ENCODE measurements at places on chromosomes 1 and 21. TPM values are rescaled to one million over a fixed set of nuclear protein-coding genes. Genes with fewer than 3 reads are reported as not detected.
A peak's percentile ranks its signal among the peaks of the same experiment; 100 is the strongest.

GRCh38 chr1:165882168-165882837, 54.9 kb downstream of the UCK2 start:
- no peak for DNase-seq

GRCh38 chr21:35091496-35091895, 42.4 kb upstream of the RUNX1 start:
- no peak for DNase-seq

- peak; percentile 66 for DNase-seq
These were observed 72.8 kb downstream of the S1PR1 start for GRCh38 chr1:101309334-101310311.

DNA sequence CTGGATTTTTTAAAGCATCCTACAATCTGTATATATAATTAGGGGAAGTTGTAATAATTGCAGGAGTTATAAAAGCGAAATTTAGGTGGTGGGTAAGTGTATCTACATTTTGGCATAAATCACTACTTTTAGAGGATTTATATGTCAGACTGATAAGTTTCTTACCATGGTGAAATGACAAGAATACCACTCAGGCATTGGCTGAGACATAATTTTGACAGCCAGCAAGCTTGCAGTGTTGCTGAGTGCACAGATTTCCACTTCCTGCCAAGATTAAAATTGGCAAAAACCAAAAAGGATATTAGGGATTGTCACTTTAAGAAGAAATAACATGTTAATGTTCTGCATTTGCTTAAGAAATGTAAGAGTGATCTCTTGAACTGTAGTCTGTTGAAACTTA, 28.2 kb downstream of the NFIA start:
- DNase-seq = no peak

DNA sequence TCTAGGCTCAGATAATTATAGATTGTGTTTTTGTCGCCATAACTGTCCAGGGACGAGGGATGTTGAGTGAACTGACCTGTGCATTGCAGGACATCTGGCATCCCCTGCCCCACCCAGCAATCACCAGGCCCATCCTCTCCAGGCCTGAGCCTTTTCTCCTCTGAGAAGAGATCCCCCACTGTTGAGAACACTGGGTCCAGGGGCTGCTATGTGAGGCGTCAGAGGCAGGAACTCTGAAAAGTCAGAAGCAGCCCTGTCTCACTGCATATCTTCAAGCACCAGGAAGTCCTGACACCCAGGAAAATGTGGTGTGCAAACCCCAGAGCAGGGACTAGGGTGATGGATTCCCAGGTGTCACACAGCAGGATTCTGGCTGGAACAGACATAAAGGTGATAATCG, 17.1 kb upstream of the ACBD3 start:
- no peak for DNase-seq

- no peak for DNase-seq
These were observed 188.1 kb downstream of the TGFBR3 start for GRCh38 chr1:91697861-91698260.

DNA sequence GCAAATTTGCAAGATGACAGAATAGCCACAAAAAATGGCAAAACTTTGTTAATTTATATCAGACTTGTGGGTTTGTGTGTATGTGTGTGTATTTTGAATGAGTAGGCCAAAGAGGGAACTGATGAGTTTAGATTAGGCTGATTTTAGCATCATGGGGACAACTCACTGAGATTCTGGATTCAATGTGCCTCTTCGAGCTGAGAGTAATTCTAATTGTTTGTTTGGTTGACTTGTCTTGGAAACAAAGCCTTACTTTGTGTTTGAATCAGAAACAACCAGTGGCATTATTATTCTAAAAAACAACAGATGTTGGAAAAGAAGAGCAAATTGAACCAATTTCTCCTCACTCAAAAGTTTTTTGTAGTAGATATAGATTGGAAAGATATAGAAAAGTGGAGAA, 40.5 kb upstream of the C21orf91 start:
- DNase-seq = no peak

GRCh38 chr1:27886353-27886679, 14.0 kb downstream of the THEMIS2 start:
- no peak for DNase-seq

DNA sequence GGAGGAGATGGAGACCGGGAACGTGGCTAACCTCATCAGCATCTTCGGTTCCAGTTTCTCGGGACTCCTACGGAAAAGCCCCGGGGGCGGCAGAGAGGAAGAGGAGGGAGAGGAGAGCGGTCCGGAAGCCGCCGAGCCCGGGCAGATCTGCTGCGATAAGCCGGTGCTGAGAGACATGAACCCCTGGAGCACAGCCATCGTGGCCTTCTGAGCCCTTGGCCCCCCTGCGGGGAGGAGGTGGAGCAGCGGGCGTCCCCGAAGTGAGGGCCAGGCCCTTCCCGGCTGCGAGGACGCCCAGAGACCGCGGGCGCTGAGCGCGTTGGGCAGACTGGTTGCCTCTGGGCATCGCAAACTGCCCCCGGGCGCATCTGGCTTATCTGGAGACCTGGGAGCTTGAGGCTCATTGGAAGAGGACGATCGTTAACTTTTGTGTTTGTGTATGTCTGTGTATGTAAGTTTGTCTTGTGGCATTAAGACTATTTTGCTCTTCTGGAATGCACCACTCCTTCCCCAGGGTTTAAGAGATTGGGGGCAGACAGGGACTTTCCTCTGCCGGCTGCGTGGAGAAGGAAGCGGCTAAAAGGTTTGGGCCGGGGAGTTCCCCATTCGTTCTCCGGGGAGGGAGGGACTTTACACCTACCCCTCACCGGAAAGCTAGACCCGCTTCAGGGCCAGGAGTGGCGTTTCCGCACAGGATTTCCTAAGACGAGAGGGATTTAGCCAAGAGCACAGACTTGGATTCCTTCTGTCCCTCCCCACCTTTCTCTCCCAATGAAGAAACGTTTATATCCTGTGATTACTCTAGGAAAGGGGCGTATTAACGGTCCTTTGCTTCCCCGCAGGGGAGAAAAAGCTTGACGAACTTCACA, 1.4 kb downstream of the IER5 start:
- no peak for DNase-seq

DNA sequence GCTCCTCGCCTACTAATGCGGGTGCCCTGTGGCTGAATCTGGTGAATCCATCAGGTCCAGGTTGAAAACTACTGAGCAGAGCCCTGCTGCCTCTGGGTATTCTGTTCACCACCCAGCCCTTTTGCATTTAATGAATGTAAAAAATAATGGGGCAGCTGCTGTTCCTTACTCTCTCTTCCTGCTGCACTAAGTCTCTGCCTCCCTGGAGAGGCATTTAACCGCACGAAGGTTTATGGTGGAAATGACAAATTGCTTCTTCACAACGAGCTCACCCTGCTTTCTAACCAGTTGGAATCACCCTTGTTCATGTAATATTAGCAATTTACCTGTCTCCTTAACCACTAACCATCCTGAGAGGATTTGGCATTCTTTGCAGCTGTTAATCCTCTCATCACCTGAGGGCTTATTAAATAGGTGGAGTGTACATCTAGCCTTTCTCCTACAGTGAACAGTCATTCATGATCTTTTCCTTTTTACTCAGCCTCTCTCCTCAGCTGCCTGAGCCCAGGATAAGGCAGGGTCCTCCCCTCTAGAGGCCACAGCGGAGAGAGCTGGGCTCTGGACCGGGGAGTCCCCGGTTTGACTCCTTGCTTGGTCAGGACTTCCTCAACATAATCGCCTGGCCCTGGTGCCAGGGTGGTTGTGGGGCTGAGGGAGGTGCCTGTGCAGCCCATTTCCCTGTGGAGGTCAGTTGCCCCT, 97.6 kb downstream of the NOS1AP start:
- DNase-seq = no peak

- no peak for DNase-seq
These were observed 47.5 kb upstream of the EEIG2 start for GRCh38 chr1:108512239-108513043.

GRCh38 chr1:115717541-115717940, 51.0 kb downstream of the CASQ2 start:
- DNase-seq = peak; percentile 38

DNA sequence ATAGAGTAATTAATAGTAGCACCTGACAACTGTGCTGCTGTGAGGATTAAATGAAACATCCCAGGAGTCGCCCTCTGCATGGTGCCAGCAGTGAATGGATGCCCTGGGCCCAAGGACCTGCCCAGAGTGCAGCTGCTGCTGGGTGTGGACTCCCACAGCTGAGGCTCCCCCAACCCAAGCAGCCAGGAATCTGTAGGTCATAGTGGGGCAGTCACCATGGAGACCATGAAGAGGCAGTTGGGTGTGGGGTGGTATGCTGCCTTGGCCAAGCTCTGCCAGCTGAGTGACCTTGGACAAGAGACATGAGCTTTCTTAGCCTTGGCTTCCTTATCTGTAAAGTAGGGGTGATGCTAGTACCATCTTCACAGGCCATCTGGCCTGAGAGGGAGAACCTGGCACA, 9.4 kb downstream of the OLIG2 start:
- no peak for DNase-seq

DNA sequence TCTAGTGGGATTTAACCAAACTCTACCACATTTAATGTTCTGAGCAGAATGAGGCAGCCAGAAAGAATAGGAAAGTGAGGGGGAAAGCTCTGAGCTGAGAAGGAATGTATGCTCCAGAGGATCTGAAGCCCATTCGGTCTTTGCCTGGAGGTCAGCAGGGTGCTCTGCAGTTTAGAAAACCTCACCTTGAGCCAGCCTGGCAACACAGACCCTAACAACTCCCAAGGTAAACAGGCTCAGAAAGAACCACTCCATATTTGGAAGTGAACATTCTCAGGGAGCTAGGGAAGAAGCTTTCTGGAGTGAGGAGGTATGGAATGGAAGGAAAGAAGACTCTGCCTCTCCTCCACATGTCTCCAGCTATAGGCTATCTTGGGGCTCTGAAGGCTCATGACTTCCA, 398.8 kb downstream of the SEC16B start:
- no peak for DNase-seq

DNA sequence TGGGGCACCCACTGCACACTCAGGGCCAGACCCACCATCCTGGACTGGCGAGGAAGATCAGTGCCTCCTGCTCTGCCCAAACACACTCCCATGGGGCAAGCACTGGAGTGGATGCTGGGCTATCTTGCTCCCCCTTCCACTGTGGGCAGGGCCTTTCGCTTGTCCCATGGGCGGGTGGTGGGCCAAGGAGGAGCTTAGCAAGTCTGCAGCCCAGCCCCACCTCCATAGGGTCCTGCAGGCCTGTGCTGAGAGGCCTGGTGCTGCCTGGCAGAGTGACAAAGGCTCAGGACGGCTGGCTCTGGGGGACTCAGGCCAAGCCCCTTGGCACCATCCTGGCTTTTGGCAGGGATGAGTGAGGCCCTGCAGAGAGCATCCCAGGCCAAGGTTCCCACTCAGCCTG, 89.4 kb downstream of the PTPRU start:
- no peak for DNase-seq

GRCh38 chr1:53342735-53343470, 15.0 kb upstream of the LRP8 start:
- DNase-seq = no peak

DNA sequence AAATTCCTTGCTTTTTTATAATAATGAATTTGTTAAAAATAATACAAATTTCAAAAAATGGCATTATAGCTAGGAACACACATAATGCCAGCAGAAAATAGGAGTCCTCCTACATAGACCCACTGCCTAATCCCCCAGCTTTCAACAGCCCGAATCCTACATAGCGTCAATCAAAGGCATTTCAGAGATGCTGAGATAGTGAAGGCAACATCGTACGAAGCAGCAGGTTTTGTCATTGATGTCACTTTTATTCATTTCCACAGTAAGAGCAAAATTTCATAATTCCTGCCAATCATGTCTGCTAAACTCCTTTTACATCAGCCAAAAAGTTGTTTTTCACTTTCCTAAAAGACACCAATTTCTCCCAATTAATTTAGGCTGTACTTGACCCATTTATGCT, 94.1 kb downstream of the GREM2 start:
- DNase-seq = no peak

- DNase-seq = peak; percentile 31
These were observed 1.3 kb downstream of the COL24A1 start for GRCh38 chr1:86155051-86155806.

- no peak for DNase-seq
These were observed 380.6 kb upstream of the NEGR1 start for GRCh38 chr1:72662918-72663317.

GRCh38 chr1:79105500-79105899, 99.0 kb upstream of the ADGRL4 start:
- no peak for DNase-seq

GRCh38 chr1:26550946-26551345, 21.4 kb downstream of the RPS6KA1 start:
- DNase-seq = no peak

RAB42 gene
- 3.9 TPM for polyA plus RNA-seq

C4BPB gene
- 0.74 TPM for polyA plus RNA-seq

MYBPH gene
- polyA plus RNA-seq = 0.57 TPM

TDRD10 gene
- polyA plus RNA-seq = 1.7 TPM

MROH7 gene
- 2.9 TPM for polyA plus RNA-seq

CD244 gene
- polyA plus RNA-seq = 0.23 TPM

PTGFR gene
- polyA plus RNA-seq = 0.19 TPM

PTGER3 gene
- polyA plus RNA-seq = 46.8 TPM

GBP7 gene
- polyA plus RNA-seq = 0.20 TPM

LRRIQ3 gene
- polyA plus RNA-seq = 5.9 TPM

USH2A gene
- polyA plus RNA-seq = 0.07 TPM

TFF2 gene
- 0.13 TPM for polyA plus RNA-seq

PDZK1 gene
- polyA plus RNA-seq = 186 TPM
